Mononuclear cell (primary cell): ENCODE measurements at places on chromosomes 6 and 20. TPM values are rescaled to one million over a fixed set of nuclear protein-coding genes. Genes with fewer than 3 reads are reported as not detected.

The EDN3 gene
- not detected for total RNA-seq

The SLC17A5 gene
- 17.7 TPM for total RNA-seq

The ZDHHC14 gene
- total RNA-seq: 1.6 TPM

The DAAM2 gene
- total RNA-seq: under 0.01 TPM

The HLA-E gene
- total RNA-seq: 1,812 TPM

The PRIM2 gene
- 11.3 TPM for total RNA-seq

The SPATA25 gene
- 0.52 TPM for total RNA-seq

The PBOV1 gene
- not detected for total RNA-seq

The SLC22A16 gene
- not detected for total RNA-seq

The COL11A2 gene
- total RNA-seq: 0.63 TPM

The FERMT1 gene
- total RNA-seq: under 0.01 TPM

The FKBP1A gene
- total RNA-seq: 102 TPM

The NINL gene
- total RNA-seq: 0.73 TPM

The PKHD1 gene
- total RNA-seq: under 0.01 TPM

The CHRNA4 gene
- not detected for total RNA-seq

The DEFB124 gene
- total RNA-seq: not detected

The MACROD2 gene
- total RNA-seq: 1.7 TPM

The LRRC73 gene
- total RNA-seq: not detected

The HLA-DMA gene
- 89.0 TPM for total RNA-seq

The CST2 gene
- not detected for total RNA-seq

The GSTA3 gene
- total RNA-seq: not detected

The PACRG gene
- 0.73 TPM for total RNA-seq

The TMC2 gene
- not detected for total RNA-seq

The FLRT3 gene
- total RNA-seq: not detected

The OR2B6 gene
- total RNA-seq: not detected

The ZNF311 gene
- 0.10 TPM for total RNA-seq

The NHLRC1 gene
- total RNA-seq: 0.52 TPM

The RAET1L gene
- total RNA-seq: 0.10 TPM

The SLC17A4 gene
- not detected for total RNA-seq

The OSBPL2 gene
- total RNA-seq: 36.0 TPM

The MYBL2 gene
- total RNA-seq: 0.21 TPM

The PAK5 gene
- total RNA-seq: not detected

The IDH3B gene
- 103 TPM for total RNA-seq

The DDX43 gene
- 1.6 TPM for total RNA-seq

The KHDC1L gene
- total RNA-seq: not detected

The ESR1 gene
- total RNA-seq: 0.63 TPM

The MLN gene
- total RNA-seq: not detected

The SRMS gene
- not detected for total RNA-seq

The CST4 gene
- not detected for total RNA-seq

The OGFRL1 gene
- 42.0 TPM for total RNA-seq

The ADAM33 gene
- total RNA-seq: under 0.01 TPM

The MUCL3 gene
- total RNA-seq: not detected

The BHLHE23 gene
- total RNA-seq: not detected

The HSD17B8 gene
- 6.4 TPM for total RNA-seq

The RSPO4 gene
- total RNA-seq: not detected

The HS3ST5 gene
- not detected for total RNA-seq

The PHIP gene
- total RNA-seq: 69.3 TPM

The ENPP3 gene
- total RNA-seq: 0.73 TPM

The ADGRF5 gene
- total RNA-seq: not detected
